ENCODE measurements at places on chromosomes 1 and 21.

- peak; percentile 54 for DNase-seq
Measured at GRCh38 chr1:215845234-215845891, 278.3 kb downstream of the KCTD3 start.

GRCh38 chr1:157325220-157325619 lies 187.0 kb upstream of the ETV3 start:
- DNase-seq: no peak

DNA sequence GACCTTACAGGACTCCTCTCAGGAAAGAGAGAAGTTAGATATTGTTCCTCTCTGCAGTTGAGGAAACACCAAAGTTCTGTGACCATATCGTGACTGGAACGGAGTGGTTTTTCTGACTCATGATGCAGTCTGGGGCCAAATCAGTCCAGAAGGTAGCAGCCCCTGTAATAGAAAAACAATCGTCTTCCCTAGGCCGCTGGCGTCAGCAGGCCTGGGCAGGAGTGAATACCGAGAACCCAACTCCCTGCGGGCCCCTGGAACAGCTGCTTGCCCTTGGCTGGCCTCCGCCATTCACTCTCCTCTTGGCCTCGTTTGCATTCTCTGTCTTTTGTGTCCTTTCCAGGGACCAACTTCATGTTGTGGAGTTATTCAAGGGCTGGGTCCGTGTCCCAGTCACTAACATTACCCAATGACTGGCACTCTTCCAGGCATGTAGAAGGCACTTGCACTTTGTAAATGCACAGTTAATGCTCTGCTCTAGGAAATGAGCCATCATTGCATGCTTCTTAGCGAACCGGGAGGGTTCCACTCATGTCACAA lies 10.9 kb upstream of the CD101 start:
- peak; percentile 98 for DNase-seq

GRCh38 chr1:25649505-25650288 lies 33.1 kb downstream of the MAN1C1 start:
- DNase-seq: no peak

DNA sequence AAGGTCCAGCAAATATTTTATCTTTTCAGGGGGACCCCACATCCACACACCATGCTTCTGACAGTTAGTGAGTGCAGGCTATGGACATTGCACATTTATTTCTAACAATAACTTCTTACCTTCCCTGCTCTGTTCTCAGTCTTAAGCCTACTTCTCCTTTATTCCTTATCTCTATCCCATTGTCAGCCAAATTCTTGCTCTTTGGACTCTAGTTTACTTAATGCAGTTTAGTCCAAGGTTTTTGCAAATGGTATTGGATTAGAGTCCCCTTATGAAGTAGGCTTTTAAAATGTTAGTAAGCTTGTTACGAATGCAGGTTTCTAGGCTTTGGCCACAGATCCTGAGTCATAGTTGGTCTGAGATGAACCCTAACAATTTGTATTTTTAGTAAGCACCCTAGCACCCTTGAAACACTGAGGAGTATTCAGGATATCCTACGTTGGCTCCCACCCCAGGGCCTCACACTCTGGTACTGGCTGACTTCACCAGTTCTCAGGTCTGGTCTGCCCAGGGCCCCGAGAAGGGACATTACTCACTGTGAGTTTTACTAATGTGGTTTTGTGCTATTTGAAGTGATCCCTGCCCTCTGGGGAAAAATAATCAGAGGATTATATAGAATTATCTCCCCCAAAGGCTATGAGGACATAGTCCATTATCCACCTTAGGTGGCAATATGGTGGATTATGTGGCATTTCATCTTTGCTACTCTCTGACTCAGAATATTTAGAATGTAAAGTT lies 239.5 kb downstream of the TGFB2 start:
- peak; percentile 55 for DNase-seq

GRCh38 chr1:219402925-219403324 lies 210.0 kb downstream of the ZC3H11B start:
- no peak for DNase-seq

- DNase-seq: no peak
Measured at GRCh38 chr1:211704543-211704942, 29.1 kb upstream of the NEK2 start.

DNA sequence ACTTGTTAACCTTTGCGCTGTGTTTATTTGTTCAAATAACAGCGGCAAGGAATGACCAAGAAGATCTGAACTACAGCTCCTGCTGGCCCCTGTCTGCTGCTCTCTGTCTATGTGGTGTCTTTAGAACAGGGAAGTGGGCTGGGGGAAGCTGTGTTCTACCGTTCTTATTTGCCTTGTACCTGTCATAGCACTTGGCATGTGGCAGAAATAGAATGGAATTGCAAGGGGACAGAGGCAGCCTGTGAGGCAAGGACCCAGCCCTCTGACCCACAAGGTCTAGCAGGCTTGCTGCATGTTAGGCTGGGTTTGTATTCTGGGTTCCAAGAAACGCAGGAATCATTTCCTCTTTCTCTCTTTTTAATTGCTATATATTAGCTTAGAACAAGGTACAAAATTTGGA lies 20.7 kb downstream of the HMGCS2 start:
- no peak for DNase-seq

- peak; percentile 43 for DNase-seq
Measured at GRCh38 chr1:232853994-232854797, 49.0 kb downstream of the MAP10 start.

DNA sequence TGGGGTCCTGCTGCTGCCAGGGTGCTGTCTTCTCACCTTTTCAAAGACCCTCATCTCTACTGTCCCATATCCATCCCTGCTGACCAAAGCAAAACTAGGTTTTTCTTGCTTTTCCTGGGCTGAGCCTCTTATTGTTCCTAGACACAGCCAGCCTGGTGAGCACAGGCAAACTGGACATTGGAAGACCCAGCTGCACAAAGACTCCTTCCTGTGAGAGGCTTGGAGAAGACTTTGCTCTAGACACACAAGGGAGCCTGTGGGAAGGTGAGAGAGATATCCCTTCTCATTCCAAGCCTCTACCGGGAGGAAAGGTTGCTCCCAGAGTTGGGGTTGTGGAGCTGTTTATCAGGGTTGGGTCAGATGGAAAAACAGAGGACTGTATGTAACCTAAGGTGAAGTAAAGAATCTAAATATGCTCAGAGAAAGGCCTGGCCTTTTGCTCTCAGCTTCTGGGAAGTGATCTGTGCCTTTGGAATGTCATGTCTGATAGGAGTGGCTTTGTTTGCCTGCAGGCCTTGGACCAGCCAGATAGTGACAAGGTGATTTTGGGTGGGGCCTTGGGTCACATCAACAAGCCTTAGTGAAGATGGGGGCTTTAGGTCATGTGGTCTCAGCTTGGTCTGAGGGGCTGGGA lies 87.6 kb upstream of the RUNX1 start:
- peak; percentile 86 for DNase-seq

GRCh38 chr1:100353071-100353801 lies 930 bp downstream of the CDC14A start:
- DNase-seq: peak; percentile 49

- no peak for DNase-seq
Measured at GRCh38 chr1:38746941-38747600, 112.5 kb downstream of the RRAGC start.

- no peak for DNase-seq
Measured at GRCh38 chr1:177065430-177065829, 99.1 kb downstream of the ASTN1 start.

- DNase-seq: no peak
Measured at GRCh38 chr1:208024406-208024805, 113.5 kb upstream of the CD34 start.

GRCh38 chr21:28775071-28775470 lies 217.6 kb downstream of the LTN1 start:
- DNase-seq: no peak

DNA sequence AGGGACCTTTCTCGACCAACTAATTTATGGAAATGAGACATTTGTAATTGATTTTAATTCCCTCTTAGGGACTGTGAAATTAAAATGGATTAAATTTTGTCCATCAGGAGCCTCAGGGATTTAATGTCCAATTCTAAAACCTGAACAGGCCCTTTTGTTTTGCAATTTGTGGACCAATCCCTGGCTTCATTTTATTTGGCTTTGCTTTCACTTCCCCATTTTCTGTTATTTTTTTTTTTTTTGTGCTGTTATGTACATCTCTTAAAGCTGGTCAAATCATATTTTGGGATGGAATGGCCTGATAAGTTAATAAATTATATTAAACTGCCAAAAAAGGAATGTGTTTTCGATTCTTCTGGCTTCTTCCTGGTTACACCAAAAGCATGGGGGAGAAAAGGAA lies 28.9 kb downstream of the ZSCAN20 start:
- no peak for DNase-seq

- DNase-seq: no peak
Measured at GRCh38 chr1:10779201-10779600, 17.2 kb downstream of the CASZ1 start.

DNA sequence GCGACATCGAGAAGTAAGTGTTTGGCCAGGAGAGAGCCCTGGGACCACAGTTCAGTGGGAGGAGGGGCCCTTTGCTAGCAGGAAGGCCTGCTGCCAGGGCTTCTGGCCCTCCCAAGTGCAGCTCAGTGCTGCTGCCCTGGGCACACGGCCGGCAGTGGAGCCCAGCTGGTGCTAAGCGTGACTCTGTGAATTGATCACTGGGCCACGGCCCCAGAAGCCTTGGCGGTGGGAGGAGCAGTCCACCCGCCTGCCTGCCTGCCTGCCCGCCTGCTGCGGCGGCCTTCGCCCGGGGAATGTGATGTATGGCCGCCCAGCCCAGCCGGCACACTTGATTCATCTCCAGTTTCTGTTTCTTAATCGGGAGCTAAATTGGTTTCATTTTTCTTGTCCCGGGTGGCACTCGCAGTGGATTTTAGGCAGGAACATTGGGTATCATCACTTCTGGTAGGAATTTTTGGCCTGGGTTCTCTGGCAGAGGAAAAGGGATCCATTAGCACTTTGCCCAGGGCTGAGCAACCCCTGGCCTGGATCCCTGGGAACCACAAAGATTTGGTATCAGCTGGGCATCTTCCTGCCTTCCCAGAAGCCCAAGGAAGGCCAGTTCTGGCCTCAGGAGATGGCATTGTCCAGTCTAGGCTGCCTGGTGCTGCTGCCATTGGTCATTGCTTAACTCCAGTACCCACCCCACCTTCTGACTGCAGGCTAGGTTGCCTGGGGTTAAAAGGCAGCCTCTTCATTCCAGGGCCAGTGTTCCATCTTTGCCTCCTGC lies 28.6 kb downstream of the TMEM53 start:
- DNase-seq: peak; percentile 96

GRCh38 chr1:17725084-17725719 lies 29.9 kb upstream of the ACTL8 start:
- no peak for DNase-seq

GRCh38 chr1:222905151-222905550 lies 90.3 kb downstream of the DISP1 start:
- no peak for DNase-seq

DNA sequence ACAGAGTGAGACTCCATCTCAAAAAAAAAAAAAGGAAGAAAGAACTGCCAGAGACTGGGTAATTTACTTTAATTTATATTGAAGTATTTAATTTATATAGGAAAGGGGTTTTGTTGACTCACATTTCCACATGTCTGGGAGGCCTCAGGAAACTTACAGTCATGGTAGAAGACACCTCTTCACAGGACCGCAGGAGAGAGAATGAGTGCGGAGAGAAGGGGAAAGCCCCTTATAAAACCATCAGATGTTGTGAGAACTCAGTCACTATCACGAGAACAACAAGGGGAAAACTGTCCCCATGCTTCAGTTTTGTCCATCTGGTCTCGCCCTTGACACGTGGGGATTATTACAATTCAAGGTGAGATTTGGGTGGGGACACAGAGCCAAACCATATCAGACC lies 25.8 kb upstream of the PPP1R8 start:
- DNase-seq: no peak
